ENCODE measurements at places on chromosomes 2 and 18. TPM values are rescaled to one million over a fixed set of nuclear protein-coding genes. Genes with fewer than 3 reads are reported as not detected.

The MTX2 gene
- 59.6 TPM for total RNA-seq

The INHA gene
- 1.8 TPM for total RNA-seq

The NABP1 gene
- total RNA-seq, result 2.3 TPM

The ANKRD30BL gene
- total RNA-seq, result not detected

The HOXD13 gene
- 0.07 TPM for total RNA-seq

The TCF7L1 gene
- 9.9 TPM for total RNA-seq

The POTEC gene
- not detected for total RNA-seq

The MBD1 gene
- 58.3 TPM for total RNA-seq

The KCNJ13 gene
- not detected for total RNA-seq

The CEBPZOS gene
- total RNA-seq, result 56.7 TPM

The MALL gene
- 5.1 TPM for total RNA-seq

The PLGLB1 gene
- 0.33 TPM for total RNA-seq

DNA sequence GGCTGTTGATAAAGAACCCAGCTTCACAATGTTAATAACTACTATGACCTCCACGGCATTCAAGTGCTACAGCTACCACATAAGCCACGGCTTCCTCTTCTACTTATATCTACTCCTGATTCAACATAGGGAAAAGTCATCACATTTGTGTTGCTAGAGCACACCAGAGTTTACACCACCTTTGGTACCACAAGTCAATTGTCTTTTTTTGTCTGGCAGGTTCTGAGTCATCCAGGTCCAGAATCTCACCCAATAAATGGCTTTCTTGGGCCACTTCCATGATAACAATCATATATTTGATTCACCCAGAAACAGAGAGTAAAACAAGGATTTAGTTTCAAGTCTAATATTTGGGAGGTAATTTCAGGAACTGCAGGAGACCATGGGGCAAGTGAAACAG, 480.2 kb downstream of the TMX3 start:
- no peak for DNase-seq

DNA sequence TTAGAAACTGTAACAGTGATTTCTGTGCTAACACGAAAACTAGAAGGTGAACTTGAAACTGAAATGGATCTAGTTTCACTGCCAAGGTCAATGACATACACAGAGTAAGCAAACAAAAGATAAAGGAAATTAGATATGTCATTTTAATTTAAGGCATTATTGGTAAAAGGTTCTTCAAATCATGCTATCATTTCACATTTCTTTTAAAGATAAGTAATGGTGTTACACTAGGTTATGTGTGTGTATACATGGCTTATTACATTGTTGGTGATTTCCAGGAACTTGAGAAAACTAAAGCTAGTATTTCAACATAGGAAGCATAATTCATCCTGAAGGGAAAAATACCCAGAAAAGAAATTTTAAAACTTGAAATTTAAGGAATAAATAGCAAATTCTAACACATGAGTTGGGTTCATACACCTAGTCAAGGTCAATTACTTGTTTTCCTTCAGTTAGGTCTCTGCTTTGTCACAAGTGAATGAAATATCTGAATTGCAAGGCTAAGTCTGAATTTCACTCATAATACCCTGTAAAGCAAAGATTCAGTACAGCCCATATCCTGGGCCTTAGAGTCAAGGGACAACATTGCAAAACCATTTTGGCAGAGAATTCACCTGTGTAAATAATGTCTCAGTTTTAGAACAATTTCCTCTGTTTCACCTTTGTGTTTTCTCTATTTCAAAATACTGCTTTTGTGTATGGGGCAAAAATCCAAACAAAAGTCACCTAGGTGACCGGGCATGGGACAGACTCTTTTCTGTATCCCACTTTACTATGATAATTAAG, 141.6 kb downstream of the SRBD1 start:
- DNase-seq, result no peak

GRCh38 chr18:10006311-10006893, 92.6 kb downstream of the VAPA start:
- no peak for DNase-seq

DNA sequence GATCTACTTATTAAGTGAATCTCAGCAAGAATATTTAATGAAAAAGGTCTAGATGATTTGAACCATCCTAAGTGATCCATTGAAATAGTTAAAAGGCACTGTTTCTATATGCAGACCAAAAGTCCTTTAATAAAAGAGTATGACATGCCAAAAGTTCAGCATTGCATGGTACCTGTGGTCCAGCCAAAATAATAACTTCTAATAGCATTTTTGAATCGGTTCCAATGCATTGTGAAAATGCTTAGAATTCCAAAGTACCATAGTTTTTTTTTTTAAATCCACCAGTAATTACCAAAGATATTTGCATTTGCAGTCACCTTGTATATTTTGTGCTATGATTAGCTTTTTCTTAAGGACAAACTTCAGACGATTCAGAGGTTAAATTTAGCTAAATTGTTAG, 79.9 kb downstream of the NYAP2 start:
- no peak for DNase-seq

DNA sequence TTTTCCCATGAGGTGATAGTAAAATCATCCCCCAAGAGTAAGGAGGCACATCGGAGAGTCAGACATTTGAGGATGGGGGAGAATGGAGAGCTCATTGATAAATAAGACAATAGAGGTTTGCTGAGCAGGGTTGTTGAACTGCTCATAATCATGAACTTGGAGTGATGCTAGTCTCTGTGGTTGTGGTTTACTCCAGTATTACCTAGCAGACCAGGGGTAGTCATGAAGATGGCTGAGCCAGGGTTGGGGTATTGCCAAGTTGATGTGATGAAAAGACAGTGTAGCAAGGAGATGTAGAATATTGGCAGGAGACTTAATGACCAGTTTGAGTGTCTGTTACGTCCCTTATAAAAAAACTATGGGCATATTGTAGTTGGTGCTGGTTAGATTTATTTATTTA, 25.4 kb downstream of the CYBRD1 start:
- no peak for DNase-seq

- DNase-seq, result no peak
These were observed 15.2 kb downstream of the SMAD2 start for GRCh38 chr18:47915229-47915628.

GRCh38 chr2:118032169-118033013, 18.5 kb upstream of the CCDC93 start:
- peak; percentile 54 for DNase-seq

DNA sequence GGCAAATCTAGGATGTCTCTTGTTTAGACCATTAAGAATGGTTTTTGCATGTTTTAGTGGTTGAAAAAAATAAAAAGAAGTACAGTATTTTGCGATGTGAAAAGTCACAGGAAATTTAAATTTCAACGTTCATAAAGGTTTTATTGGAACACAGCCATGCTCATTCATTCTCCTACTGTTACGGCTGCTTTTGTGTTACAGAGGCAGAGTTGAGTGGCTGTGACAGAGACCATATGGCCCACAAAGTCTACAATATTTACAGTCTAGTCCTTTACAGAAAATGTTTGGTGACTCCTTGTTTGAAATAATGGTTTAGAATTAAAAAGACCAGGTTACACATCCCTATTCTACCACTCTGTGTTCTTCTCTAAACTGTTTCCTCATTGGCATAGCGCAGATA, 48.1 kb downstream of the MYOM1 start:
- no peak for DNase-seq

DNA sequence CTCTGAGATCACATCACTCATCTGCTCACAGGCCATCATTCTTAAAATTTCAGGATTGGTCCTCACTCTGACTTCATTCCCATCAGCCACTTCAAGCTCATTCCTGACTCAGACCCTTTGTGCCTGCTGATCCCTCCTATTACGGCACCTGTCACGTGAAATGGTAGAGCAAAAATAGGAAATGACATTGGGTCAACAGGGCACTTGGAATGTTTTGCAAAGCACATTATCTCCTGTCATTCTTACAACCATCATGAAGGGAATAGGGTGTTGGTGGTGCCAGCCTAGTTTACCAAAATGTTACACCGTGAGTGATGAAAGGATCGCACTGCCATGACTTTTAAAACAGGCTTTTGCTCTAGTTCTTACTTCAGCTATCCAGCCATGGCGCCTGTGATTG, 61.1 kb downstream of the EIF5B start:
- no peak for DNase-seq

- peak; percentile 81 for DNase-seq
These were observed 2.8 kb upstream of the GAD1 start for GRCh38 chr2:170813611-170814532.

GRCh38 chr2:75416420-75417342, 144.1 kb downstream of the EVA1A start:
- DNase-seq, result no peak

DNA sequence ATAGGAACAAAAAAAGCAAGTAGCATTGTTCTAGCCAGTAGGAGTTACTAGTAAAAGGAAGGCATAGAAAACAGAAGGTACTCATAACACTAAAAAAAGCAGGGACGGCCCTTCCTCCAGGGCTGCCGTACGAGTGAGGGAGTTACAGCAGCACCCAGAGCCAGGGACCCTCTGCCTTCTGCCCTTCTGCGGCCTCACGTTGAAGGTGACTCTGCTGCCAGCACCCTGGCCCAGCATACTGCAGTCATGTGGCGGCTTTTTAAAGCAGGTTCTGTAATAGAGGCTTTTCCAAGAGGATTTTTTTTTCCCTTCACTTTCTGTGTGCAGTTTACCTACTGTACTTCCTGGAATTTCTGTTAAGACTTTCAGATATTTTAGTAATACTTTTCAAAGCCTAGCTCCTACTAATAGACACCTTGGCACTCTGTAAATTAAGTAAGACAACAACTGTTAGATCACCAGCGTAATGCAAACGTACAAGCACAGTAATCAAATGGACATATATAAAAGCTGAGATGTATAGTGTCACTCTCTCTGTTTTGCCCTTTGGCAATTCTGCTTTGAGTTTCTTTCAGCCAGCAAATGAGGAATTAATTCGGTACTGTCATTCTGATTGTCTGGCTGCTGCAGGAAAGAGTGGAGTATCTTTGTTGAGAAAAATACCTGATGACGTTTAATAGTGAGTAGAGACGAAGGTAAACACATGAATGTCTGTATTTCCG, 161.5 kb downstream of the PTGR3 start:
- no peak for DNase-seq

- no peak for DNase-seq
These were observed 73.2 kb upstream of the BOD1L2 start for GRCh38 chr18:57073501-57074187.

DNA sequence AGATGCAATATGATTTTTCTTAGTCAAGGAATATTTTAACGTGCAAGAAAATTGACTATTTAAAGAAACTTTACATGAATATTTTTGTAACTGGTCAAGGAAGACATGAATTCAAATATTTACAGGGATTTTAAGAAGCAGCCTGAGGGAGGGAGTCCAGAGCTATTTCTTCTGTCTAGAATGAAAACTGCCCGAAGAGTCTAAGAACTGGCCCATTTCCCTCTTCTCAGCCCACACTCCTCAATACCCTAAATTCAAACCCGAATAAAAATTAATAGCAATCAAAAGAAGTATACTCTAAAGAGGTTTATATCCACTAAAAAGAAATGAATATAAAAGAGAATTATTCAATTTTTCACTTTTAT, 6.5 kb upstream of the NDUFV2 start:
- DNase-seq, result no peak
